Activated T-helper 9 cell treated with anti-CD3 and anti-CD28 coated beads, Interleukin-2, amount 50 U/mL, for 16 hours (primary cell): ENCODE measurements at places on chromosomes 13 and 19.

DNA sequence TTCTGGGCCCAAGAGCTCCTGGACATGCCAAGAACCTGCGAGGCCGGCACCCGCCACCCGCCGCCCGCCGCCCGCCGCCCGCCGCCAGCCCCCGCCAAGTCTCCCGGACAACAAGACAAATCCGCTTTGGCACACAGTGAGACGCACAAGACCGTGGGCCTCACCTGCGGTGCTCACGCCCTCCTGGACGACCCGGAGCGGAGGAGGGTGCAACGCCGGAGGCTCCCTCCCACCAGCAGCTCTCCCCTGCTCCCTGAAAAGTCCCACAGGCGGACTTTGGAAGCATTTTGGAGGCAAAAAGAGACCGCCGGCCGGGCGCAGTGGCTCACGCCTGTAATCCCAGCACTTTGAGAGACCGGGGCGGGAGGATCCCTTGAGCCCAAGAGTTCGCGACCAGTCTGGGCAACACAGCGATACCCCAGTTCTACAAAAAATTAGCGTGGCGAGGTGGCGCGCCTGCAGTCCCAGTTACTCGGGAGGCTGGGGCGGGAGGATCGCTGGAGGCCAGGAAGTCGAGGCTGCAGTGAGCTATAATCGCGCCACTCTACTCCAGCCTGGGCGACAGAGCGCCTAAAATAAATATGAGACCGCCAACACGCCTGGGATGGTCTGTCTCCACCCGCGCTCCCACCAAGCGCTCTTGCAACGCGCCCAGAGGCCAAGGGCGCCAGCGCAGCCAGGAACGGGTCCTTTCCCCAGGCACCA, 783 bp downstream of the RHPN2 start:
- no peak for DNase-seq

GRCh38 chr19:6733338-6734095, 3.9 kb downstream of the GPR108 start:
- no peak for DNase-seq

DNA sequence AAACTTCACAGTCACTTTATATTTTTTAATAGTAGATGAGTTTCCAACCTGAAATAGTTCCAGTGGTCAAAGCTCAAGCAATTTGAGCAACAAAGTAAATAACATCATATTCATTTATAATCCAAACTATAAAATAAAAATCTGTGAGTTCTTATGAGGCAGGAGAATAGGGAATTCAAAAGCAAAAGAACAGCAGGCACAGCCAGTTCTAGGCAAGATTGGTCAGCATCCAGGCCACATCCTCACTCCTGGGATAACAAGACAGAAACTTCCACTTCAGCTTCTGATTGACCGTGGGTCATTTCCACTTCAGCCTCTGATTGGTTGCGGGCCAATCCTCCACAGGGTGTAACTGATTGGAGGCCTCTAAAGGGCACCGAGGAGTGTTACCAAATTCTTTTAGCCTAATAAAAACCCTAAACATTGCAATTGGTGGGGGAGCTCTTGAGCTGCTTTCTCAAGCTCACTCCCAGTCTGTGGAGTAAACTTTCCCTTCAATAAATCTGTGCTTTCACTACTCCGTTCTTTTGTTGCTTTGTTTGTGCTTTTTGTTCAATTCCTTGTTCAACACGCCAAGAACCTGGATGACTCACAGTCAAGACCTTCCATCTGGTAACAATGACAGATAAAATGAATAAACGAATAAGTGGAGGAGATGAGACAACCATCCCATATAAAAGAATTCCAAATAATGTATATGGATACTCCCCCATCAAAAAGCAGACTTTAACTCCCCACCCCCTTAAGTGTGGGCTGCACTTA, 42.6 kb upstream of the AMER2 start:
- no peak for DNase-seq

DNA sequence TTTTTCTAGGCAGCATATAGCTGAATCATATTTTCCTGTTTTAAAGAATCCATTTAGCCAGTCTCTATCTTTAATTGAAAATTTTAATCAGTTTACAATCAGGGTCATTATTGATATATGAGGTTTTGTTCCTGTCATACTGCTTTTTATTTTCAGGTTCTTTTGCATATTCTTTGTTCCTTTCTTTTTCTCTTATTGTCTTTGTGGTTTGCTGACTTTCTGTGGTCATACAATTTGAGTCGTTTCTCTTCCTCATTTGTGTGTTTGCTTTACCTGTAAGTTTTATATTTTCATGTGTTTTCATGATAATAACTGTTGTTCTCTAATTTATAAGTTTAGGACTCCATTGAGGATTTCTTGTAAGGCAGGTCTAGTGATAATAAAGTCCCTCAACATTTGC, 812.6 kb downstream of the DACH1 start:
- no peak for DNase-seq

GRCh38 chr13:32199168-32199567, 116.0 kb downstream of the ZAR1L start:
- DNase-seq, result no peak

DNA sequence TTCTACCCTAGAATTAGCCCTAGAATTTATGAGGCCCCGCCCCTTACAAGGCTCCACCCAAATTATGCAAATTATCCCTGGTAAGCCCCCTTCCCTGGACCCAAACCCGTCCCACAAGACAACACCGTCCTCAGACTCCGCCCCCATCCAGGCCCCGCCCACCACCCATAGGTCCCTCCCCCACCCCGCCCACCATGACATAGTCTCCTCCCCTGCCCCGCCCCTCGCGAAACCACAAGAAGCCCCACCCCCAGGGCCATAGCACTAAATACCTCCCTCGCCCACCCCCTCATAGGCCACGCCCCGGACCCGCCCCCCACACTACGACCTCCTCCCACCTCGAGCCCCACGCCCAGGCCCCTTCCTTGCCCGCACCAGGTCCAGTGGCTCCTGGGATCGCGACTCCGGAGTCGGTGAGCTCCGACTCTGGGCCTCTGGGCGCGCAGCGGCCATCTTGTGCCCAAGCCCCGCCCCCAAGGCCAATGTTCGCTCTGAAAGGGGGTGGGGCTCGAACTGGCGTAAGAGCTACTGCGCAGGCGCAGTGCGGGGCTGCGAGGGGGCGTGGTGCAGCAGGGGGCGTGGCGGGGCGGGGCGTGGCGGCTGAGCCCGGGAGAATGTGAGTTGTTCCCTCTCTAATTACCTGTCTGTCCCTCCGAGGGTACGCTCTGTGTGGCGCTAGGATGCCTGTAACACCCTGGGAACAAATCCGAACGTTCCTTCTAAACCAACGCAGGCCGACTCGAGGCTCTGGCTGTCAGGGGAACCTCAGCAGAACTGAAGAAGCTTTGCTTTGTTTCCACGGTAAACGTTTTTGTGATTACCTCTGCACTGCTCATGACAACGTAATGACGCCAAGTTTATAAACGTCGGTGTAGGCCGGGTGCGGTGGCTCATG, at the start of gene ZNF784:
ZNF784 (minus strand) TSS at position 458 of the 895 bp plus-strand sequence; CDS start at position 453, 5 bp downstream.
- peak; percentile 91 for DNase-seq

DNA sequence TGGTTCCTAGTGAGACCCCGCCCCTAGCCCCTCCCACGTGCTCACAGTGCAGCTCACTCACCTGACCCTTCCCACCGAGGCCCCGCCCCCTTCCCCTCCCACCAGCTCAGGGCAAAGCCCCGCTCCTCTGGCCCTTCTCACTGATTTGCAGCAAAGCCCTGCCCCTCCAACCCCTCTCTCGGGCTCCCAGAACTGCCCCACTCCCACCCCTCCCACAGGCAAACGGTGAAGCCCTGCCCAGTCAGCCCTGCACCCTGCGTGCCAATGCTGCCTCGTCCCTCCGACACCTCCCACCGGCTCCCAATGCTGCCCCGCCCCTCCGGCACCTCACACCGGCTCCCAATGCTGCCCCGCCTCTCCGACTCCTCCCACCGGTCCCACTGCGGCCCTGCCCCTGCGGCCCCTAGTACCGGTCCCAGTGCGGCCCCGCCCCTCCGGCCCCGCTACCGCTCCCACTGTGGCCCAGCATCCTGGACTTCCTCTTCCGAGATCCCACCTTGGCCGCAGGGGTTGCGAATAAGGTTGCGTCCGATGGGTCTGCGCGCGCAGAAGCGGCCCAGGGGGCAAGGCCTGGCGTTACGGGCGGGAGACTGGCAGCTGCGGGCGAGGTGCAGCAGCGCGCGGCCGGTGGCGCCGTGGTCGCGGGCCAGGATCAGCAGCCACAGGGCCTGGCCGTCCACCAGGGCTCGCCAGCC, 834 bp downstream of the FBXO27 start:
- peak; percentile 72 for DNase-seq

DNA sequence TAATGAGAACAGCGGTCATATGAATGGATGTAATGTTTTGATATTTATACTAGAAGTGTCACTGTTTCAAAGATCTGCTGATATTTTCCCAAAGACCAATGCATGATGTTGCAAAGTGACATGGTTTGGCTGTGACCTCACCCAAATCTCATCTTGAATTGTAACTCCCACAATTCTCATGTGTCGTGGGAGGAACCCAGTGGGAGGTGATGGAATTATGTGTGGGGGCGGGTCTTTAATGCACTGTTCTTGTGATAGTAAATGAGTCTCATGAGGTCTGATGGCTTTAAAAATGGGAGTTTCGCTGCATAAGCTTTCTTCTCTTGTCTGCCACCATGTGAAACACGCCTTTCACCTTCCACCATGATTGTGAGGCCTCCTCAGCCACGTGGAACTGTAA, 98.3 kb downstream of the AKAP11 start:
- no peak for DNase-seq

- DNase-seq, result no peak
These were observed 1.3 kb upstream of the ISYNA1 start for GRCh38 chr19:18439025-18439909.

- no peak for DNase-seq
These were observed 16.4 kb upstream of the PRR19 start for GRCh38 chr19:42285541-42285941.

- no peak for DNase-seq
These were observed 1191.4 kb downstream of the UQCRFS1 start for GRCh38 chr19:28021259-28022185.

- peak; percentile 77 for DNase-seq
These were observed 4.4 kb downstream of the FUZ start for GRCh38 chr19:49808711-49809159.

- DNase-seq, result no peak
These were observed 3.3 kb upstream of the TM6SF2 start for GRCh38 chr19:19276386-19276785.

- no peak for DNase-seq
These were observed 4.6 kb downstream of the CEACAM16 start for GRCh38 chr19:44703336-44704078.

DNA sequence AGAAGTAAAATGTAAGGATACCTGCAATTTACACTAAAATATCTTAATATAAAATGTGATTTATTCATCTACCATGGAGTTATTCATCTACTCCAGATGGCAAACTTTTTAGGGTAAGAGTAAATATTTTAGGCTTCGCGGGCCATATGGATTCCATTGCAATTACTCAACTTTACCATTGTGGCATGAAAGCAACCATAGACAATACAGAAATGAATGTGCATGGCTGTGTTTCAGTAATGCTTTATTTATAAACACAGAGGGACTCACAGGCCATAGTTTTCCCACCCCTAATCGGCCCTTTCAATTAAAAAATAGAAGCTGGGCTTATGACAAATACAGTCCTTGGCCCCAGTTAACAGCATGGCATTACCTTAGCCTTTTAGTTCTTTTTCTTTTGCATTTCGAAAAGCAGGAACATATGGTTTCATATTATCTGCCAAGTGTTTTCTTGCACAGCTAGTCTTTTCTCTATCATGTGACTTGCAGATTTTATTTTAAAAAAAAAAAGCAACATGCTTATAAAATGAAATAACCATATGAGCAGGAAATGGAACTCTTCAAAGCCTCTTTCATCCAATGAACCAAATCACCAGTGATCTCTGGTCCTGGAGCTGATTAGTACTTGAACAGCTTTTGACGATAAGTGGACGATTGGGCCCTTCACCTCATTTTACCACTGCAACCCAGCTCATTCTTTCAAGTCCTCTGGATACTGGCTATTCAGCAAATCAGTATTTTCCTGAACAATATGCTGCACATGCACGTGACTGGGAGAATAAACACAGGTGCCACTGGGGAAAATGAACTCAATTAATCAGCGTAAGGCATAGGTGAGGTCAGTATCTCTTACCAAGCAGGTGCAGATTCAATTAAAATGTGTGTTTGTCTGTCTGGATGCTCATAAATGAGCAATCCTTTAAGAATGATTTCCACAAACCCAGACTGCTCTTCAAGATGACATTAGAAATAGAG, 63.9 kb downstream of the LHFPL6 start:
- no peak for DNase-seq

- no peak for DNase-seq
These were observed 425.7 kb downstream of the KLF12 start for GRCh38 chr13:73708393-73708985.
